NCI-H524 (cell line): ENCODE measurements at places on chromosomes 7 and 10.
A peak's percentile ranks its signal among the peaks of the same experiment; 100 is the strongest.

- no peak for DNase-seq
These were observed 13.1 kb downstream of the UBE3C start for GRCh38 chr7:157151626-157152339.

- no peak for DNase-seq
These were observed 436.4 kb upstream of the LRGUK start for GRCh38 chr7:133690740-133691139.

- DNase-seq, result no peak
These were observed 127.7 kb downstream of the ATE1 start for GRCh38 chr10:121800146-121800545.

DNA sequence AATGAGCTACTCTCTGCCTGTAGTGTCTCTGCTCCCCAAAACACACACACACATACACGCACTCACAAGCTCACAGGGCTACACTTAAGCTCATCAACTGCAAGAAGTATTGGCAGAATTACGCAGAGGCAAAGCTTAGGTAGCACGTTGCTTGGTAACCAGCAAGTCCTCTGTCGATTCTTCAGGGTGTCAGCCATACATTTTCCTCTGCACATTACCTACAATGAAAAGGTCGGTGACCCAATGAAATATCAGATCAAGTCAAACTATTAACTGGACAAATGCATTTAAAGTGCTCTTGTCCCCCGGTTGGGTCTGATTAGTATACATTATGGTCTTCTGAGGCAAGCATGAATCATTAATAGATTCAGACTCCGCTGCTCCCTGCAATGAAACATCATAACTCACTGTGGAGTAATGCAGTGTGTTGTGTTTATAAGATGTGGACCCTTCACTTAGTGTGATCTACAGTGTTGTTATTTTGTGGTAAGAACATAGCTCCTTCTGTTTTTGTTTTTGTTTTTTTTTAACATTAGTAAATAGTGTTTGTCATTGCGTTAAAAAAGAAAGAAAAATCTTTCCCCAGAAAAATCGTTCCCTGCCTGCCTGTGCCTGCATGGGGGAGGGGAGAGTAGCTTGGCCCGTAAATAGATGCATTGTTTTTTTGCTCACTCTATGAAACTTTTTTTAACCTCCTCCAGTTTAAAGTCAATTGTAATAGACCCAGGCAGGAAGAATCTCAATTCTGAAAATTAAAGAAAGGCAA, 325.5 kb downstream of the SFMBT2 start:
- no peak for DNase-seq

DNA sequence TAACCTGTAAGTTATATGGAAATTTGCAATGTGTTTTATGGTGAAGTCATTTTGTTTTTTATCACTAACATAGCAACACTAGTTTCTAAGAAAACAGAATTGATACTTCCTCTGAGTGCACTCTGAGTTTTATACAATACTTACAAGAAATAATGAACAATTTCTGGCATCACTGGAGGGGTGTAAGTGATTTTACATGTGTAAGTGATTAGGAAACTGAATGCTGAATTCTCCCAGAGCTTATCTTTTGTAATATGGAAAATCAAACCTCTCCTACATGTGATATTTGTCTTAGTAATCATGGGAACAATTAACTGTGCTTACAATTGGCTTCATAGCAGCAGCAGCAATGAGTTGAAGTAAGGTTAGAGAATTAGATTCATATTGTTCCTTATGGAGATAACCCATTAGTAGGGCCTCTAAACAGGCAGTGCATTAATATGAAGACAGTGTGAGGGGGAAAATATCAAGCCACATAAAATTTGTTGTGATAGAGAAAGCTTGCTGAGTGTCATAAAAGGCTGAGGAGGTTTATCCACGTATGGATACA, 37.4 kb downstream of the SEMA3C start:
- no peak for DNase-seq

GRCh38 chr10:79904671-79905321, 44.1 kb downstream of the SFTPD start:
- DNase-seq, result peak; percentile 7

DNA sequence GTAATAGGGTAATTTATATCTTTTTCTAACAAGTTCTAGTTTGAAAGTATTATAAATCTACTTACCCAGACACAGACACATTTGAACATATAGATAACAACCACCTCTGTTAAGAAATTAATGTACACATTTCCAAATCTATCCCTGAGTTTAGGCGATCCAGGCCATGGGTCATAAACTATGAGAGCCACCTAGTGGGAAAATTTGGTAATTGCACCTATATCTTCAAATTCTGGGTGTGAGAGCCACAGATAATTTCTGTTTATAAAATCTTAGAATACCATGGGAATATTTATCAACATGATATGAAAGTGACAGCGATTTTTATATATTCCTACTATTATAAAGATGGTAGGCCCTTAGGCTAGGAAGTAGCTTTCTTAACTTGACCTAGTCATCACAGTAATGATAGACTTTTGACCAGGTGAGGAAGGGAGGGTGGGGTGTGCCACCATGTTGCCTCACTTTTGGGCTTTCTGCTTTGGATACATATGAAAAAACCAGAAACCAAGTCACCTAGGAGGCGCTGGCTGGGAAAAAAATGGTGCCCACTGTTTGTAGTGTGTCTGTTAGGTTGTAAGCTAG, 8.0 kb upstream of the EPHA1 start:
- peak; percentile 8 for DNase-seq

- DNase-seq, result no peak
These were observed 21.2 kb downstream of the ITGB8 start for GRCh38 chr7:20351901-20352300.

GRCh38 chr10:59087486-59087885, 89.0 kb upstream of the PHYHIPL start:
- DNase-seq, result no peak

- DNase-seq, result no peak
These were observed 91.5 kb upstream of the MXI1 start for GRCh38 chr10:110115784-110116520.

- DNase-seq, result peak; percentile 38
These were observed 56.7 kb upstream of the SDK1 start for GRCh38 chr7:3244241-3244814.
